Activated CD8-positive, alpha-beta memory T cell treated with anti-CD3 and anti-CD28 coated beads, Interleukin-2, amount 10 ng/mL, durations not matched to agents 7 days and 5 days (primary cell): ENCODE measurements at places on chromosomes 3 and 15.

- peaks cover 19% of the 10 kb centered on the region for H3K27me3 ChIP-seq
- no peaks in the 10 kb centered on the region for H3K36me3 ChIP-seq
- H3K4me3 ChIP-seq, result no peak overlapping the region
- DNase-seq, result no peak
- H3K27ac ChIP-seq, result no peak overlapping the region
Observed at GRCh38 chr3:37535526-37536432, 325.9 kb upstream of the CTDSPL start.

DNA sequence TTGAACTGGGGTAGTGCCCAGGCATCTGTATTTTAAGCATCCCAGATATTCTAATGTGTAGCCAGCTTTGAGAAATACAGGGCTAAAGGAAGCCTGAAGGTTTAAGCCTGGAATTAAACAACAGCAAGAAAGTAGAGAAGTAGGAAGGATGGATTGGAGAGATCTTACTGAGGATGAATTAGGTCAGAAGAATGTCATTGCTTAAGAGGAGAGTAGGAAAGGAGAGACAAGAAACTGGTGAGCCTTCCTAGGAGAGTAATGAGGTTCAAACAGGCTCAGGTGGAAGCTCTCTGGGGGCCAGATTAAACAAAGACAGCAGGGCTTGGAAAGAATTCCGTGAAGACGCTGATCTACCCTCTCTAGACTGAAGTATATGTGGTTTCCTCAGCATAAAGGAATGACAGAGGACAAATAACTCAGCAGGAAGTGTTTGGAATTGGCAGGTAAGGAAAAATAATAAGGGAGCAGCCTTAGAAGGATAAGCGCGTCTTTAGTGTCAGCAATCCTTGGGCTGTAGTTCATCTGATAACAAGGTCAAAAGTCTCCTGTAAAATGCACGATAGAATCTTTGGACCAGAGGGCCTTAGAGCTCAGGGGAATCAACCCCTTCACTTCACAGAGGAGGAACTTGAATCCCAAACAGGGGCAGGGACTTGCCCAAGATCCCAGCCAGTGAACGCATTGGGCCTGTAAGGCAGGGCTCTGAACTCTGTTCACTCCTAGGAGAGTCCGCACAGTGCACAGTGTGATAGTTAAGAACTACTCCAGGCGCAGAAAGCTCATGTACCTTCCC lies 90.9 kb downstream of the TP63 start:
- no peak overlapping the region for H3K4me3 ChIP-seq
- no peak for DNase-seq
- no peaks in the 10 kb centered on the region for H3K4me1 ChIP-seq
- H3K27me3 ChIP-seq, result peaks cover 3% of the 10 kb centered on the region

- H3K4me3 ChIP-seq, result no peak overlapping the region
- H3K4me1 ChIP-seq, result no peaks in the 10 kb centered on the region
- H3K36me3 ChIP-seq, result no peaks in the 10 kb centered on the region
- H3K27me3 ChIP-seq, result peaks cover 16% of the 10 kb centered on the region
- H3K27ac ChIP-seq, result no peak overlapping the region
Observed at GRCh38 chr3:66989241-66989640, 8.9 kb upstream of the KBTBD8 start.

- no peak for DNase-seq
- peaks cover 2% of the 10 kb centered on the region for H3K36me3 ChIP-seq
- peaks cover 72% of the 10 kb centered on the region for H3K27me3 ChIP-seq
- H3K4me3 ChIP-seq, result no peak overlapping the region
- peaks cover 2% of the 10 kb centered on the region for H3K4me1 ChIP-seq
Observed at GRCh38 chr3:137761563-137762503, 2.3 kb upstream of the SOX14 start.

DNA sequence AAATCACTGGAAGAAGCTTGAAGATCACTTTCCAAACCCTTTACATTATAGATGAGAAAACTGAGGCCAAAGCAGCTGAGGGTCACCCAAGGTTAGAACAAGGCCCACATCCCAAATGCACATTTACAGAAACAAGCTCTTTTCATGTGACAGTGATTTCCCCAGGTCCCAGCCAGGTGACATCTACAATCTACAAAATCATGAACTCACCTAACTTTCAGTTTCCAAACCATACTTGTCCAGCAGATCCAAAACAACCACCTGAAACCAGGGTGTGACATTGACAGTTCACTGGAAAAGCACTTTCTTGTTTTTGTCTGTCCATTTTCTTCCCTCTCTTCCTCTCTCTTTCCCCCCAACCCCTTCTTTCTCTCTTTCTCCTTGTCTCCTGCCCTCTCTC lies 132.2 kb upstream of the PRICKLE2 start:
- no peak for DNase-seq
- H3K4me1 ChIP-seq, result peaks cover 5% of the 10 kb centered on the region
- no peak overlapping the region for H3K27ac ChIP-seq
- H3K36me3 ChIP-seq, result no peaks in the 10 kb centered on the region
- H3K4me3 ChIP-seq, result no peak overlapping the region
- no peaks in the 10 kb centered on the region for H3K27me3 ChIP-seq

- H3K27ac ChIP-seq, result no peak overlapping the region
- peaks cover 23% of the 10 kb centered on the region for H3K4me1 ChIP-seq
- peaks cover 34% of the 10 kb centered on the region for H3K36me3 ChIP-seq
- H3K4me3 ChIP-seq, result no peak overlapping the region
- no peaks in the 10 kb centered on the region for H3K27me3 ChIP-seq
Observed at GRCh38 chr15:65757256-65757655, 34.8 kb downstream of the DENND4A start.

DNA sequence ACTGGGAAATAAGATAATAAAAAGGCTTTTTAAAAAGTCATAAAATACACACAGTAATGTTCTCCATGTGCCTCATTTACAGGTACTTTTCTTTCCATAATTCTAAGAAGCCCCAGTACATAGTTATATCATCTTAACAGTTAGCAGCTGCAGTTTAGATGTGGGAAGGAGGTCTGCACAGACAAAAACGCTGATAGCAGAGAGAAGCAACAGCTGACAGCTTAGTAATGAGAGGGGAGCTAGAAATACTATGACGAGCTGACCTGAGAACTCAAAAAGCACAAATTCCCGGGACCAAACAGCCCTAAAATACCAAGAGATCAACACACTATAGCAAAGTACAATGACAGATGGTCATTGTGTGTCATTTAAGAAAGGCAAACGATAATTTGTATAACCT lies 36.7 kb upstream of the ARHGEF3 start:
- no peak overlapping the region for H3K4me3 ChIP-seq
- H3K36me3 ChIP-seq, result peaks cover 17% of the 10 kb centered on the region
- H3K27me3 ChIP-seq, result no peaks in the 10 kb centered on the region
